Activated T-cell treated with anti-CD3 and anti-CD28 coated beads, Interleukin-2, amount 50 U/mL, for 72 hours (primary cell): ENCODE measurements at places on chromosomes 7 and 10. TPM values are rescaled to one million over a fixed set of nuclear protein-coding genes. Genes with fewer than 3 reads are reported as not detected.
A peak's percentile ranks its signal among the peaks of the same experiment; 100 is the strongest.

GRCh38 chr7:123999703-124000102 lies 33.2 kb downstream of the TMEM229A start:
- no peaks in the 10 kb centered on the region for H3K27me3 ChIP-seq
- peaks cover 3% of the 10 kb centered on the region for H3K36me3 ChIP-seq
- no peaks in the 10 kb centered on the region for H3K4me1 ChIP-seq

DNA sequence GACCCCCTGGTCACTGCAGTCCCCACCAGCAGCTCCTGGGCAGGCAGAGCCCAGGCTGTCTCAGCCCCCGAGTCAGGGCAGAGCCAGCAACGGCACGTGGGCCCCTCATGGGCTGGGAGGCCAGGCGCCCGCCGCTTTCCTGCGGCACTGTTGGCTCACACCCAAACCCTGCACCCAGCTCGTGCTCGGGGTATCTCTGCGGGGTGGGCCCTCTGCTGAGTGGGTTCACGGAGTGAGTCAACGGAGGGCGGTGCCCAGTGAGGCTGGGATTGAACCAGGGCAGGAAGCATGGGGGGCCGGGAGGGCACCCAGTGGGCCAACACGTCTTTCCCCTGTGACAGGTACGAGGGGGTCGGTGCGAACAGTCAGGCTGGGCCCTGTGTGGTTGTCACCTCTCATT lies 28.9 kb downstream of the ADAP1 start:
- peaks cover 63% of the 10 kb centered on the region for H3K4me1 ChIP-seq
- no peaks in the 10 kb centered on the region for H3K36me3 ChIP-seq
- peak; percentile 76 for DNase-seq
- no peaks in the 10 kb centered on the region for H3K27me3 ChIP-seq
- no peak overlapping the region for H3K4me3 ChIP-seq

GRCh38 chr7:420142-421093 lies 99.2 kb downstream of the PDGFA start:
- peaks cover 3% of the 10 kb centered on the region for H3K36me3 ChIP-seq
- no peak for DNase-seq
- H3K27me3 ChIP-seq = no peaks in the 10 kb centered on the region
- no peaks in the 10 kb centered on the region for H3K4me1 ChIP-seq

The FXYD4 gene
- total RNA-seq = not detected

DNA sequence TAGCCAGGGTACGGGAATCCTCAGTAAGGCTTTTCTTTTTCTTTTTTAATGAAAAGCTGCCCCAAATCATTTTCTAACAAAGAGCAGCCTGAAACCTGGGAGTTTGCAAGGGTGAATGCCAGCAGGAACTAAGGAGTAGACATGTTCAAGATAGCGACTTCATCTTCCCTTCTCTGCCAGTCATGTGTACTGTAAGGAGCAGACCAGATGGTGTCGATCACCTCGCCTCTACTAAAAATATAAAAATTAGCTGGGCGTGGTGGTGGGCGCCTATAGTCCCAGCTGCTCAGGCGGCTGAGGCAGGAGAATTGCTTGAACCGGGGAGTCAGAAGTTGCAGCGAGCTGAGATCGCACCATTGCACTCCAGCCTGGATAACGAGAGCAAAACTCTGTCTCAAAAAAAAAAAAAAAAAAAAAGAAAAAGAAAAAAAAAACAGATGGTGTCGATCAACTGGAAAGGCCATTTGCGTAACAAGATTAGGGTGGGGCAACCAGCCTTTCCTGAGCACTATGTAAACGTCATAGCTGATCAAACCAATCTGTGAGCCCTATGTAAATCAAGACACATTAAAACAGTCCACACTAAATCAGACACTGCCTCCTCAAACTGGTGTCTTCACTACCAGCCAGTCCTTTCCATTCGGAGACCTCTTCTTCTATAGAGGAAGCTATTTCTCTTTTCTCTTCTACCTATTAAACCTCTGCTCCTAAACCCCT lies 33.8 kb downstream of the NOLC1 start:
- H3K27me3 ChIP-seq = no peaks in the 10 kb centered on the region
- no peak overlapping the region for H3K27ac ChIP-seq
- H3K4me3 ChIP-seq = no peak overlapping the region
- H3K4me1 ChIP-seq = peaks cover 18% of the 10 kb centered on the region

The RPEL1 gene
- not detected for total RNA-seq

The CADPS2 gene
- total RNA-seq = not detected

DNA sequence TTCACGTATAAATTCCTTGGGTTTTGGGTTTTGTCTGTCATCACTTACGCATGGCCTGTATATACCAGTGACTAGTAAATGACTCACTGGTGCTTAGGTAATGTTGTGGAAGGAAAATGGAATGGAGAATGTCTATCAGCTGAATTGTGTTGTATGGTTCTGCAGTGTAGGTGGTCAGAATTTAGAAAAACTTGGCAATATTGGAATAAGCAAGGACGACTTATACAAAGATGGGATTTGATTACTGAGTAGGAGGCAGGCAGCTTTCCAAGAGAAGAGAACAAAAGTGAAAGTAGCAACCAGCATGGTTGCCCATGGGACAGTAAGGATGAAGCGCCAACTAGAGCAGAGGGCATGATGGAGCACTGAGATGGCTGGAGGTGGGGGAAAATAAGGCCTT lies 168.6 kb upstream of the CSTF2T start:
- H3K4me3 ChIP-seq = no peak overlapping the region
- no peak overlapping the region for H3K27ac ChIP-seq
- peaks cover 8% of the 10 kb centered on the region for H3K27me3 ChIP-seq
- H3K4me1 ChIP-seq = no peaks in the 10 kb centered on the region
- H3K36me3 ChIP-seq = no peaks in the 10 kb centered on the region

DNA sequence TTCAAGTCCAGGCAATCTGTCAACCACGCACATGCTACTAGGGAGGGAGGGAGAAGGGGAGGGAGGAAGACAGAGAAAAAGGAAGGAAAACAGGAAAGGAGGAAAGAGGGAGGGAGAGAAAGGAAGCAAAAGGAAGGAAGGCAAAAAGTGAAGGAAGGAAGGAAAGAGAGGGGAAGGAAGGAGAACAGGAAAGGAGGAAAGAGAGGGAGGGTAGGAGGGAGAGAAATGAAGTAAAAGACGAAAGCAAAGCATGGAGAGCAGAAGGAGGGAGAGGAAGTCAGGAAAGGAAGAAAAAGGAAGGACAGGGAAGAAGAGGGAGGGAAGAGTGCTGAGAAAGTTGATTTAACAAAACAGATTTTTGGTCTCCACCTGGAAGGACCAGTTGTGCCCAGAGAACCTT lies 25.6 kb downstream of the KLF6 start:
- H3K27ac ChIP-seq = peak overlapping the region; percentile 70
- H3K4me1 ChIP-seq = peaks cover 96% of the 10 kb centered on the region
- DNase-seq = no peak
- H3K27me3 ChIP-seq = no peaks in the 10 kb centered on the region
- H3K36me3 ChIP-seq = peaks cover 16% of the 10 kb centered on the region
- no peak overlapping the region for H3K4me3 ChIP-seq

DNA sequence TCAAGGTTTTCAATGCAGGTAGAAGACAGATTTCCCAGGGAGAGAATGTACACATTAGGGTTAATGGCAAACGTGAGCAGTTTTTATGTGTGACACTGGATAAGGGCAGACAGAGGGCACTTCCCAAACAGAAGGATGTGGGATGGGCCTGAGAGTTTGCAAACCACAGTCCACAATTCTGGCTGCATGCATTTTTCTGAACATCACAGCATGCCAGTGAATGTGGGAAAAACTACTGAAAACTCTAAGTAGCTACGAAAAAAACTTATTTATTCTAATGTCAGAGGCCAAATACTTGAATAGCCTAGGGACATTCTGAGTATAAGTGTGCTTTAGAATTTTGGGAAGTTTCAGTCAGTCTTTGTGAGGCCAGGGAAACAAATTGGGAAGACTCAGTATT lies 145.9 kb downstream of the NRCAM start:
- H3K27ac ChIP-seq = no peak overlapping the region
- H3K4me1 ChIP-seq = peaks cover 42% of the 10 kb centered on the region
- H3K27me3 ChIP-seq = no peaks in the 10 kb centered on the region
- no peak for DNase-seq
- no peak overlapping the region for H3K4me3 ChIP-seq
- H3K36me3 ChIP-seq = no peaks in the 10 kb centered on the region

The SCIN gene
- 0.10 TPM for total RNA-seq

The MAGI2 gene
- total RNA-seq = 0.31 TPM
